Stimulated activated CD4-positive, alpha-beta T cell treated with anti-CD3 and anti-CD28 coated beads, TNF-alpha, amount 100 ng/mL, for 24 hours (primary cell): ENCODE measurements at places on chromosomes 3 and 15.

DNA sequence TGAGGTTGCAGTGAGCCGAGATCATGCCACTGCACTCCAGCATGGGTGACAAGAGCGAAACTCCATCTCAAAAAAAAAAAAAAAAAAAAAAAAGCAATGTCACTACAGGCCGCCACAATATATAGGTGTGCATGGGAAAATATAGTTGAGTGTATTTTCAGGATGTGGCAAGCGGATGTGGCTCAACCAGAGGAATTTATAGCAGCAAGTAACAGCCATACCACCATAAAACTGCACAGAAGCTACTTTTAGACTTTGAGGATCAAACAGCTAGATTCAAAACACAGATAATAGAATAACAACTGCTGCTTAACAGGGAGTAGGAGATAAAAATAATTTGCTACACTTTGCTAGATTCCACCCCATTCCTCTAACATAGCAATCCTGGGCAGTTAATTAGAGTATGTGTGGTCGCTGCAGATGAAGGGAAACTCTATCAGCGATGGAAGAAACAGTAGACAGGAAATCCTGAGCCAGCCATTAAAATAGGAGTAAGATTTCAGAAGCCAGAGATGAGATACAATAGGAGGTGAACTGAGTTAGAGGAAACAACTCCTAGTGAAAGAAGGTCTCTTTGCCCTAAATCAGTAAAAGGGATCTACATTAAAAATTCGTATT, 318.7 kb upstream of the STT3B start:
- DNase-seq, result no peak

GRCh38 chr15:63181648-63182047, 7.8 kb upstream of the RAB8B start:
- DNase-seq, result no peak

- DNase-seq, result no peak
These were observed 60.7 kb downstream of the AGTR1 start for GRCh38 chr3:148758303-148758884.

GRCh38 chr3:184110316-184110725, 13.5 kb downstream of the HTR3E start:
- DNase-seq, result no peak

GRCh38 chr15:25787855-25788520, 75.1 kb downstream of the ATP10A start:
- no peak for DNase-seq

DNA sequence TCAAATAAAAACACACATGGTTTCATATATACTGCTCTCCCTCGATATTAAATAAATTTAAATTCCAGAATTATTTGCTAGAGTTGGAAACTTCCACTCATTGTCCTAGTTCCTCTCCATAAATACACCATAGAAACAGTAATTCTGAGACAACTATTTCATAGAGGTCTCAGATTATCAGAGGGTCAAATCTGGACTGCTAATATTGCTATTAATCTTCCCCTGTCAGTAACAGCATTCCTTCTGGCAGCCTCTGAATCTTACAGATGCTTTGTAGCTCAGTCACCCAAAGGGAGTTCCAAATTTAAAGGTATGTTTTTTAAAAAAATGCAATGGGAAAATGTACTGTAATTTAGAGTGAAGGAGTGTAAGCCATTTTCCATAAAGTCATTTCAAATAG, 428.8 kb downstream of the PYDC2 start:
- no peak for DNase-seq

DNA sequence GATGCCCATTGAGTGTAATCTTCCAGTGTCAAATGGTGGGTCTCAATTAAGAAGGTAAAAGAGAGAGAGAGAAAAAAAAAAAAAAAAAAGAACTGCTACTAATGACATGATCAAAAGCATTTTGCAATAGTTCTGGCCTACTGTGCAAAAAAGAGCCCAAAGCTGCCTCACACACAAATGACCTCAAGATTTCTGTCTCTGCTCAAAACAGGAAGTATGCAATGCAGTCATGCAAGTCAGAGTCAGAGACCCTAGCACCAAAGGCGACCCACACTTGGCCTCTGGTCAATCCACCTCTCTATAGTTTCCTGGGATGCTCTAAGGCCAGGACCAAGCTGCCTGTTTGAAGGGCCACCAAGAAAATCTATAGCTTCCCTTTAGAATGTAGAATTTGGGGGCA, 323.5 kb downstream of the VPS13C start:
- DNase-seq, result no peak
